ENCODE measurements at places on chromosomes 16 and 17. TPM values are rescaled to one million over a fixed set of nuclear protein-coding genes. Genes with fewer than 3 reads are reported as not detected.

The KDM6B gene
- 7.1 TPM for total RNA-seq

The ADAP2 gene
- total RNA-seq, result 15.0 TPM

The KRTAP2-3 gene
- total RNA-seq, result not detected

The CBX4 gene
- 26.3 TPM for total RNA-seq

The KRTAP4-5 gene
- total RNA-seq, result not detected

The TRPV3 gene
- not detected for total RNA-seq

The TELO2 gene
- total RNA-seq, result 29.3 TPM

The ZNF385C gene
- total RNA-seq, result 0.38 TPM

GRCh38 chr16:19104607-19105006, 9.2 kb upstream of the ITPRIPL2 start:
- H3K27me3 ChIP-seq, result no peaks in the 10 kb centered on the region
- H3K27ac ChIP-seq, result no peak overlapping the region
- no peak for DNase-seq
- H3K4me3 ChIP-seq, result no peak overlapping the region
- H3K36me3 ChIP-seq, result no peaks in the 10 kb centered on the region
- no peaks in the 10 kb centered on the region for H3K4me1 ChIP-seq

GRCh38 chr17:38825762-38826247, 684 bp upstream of the CWC25 start:
- H3K27ac ChIP-seq, result peak overlapping the region; percentile 99
- H3K4me3 ChIP-seq, result peak overlapping the region; percentile 82
- no peak for DNase-seq
- H3K4me1 ChIP-seq, result peaks cover 38% of the 10 kb centered on the region

- no peak overlapping the region for H3K27ac ChIP-seq
- no peak for DNase-seq
- peaks cover 6% of the 10 kb centered on the region for H3K4me1 ChIP-seq
- no peak overlapping the region for H3K4me3 ChIP-seq
- H3K27me3 ChIP-seq, result no peaks in the 10 kb centered on the region
These were observed 27.8 kb downstream of the PIPOX start for GRCh38 chr17:29070781-29071180.

- no peak overlapping the region for H3K27ac ChIP-seq
- no peaks in the 10 kb centered on the region for H3K4me1 ChIP-seq
- H3K4me3 ChIP-seq, result no peak overlapping the region
- H3K36me3 ChIP-seq, result no peaks in the 10 kb centered on the region
- DNase-seq, result no peak
- no peaks in the 10 kb centered on the region for H3K27me3 ChIP-seq
These were observed 19.9 kb downstream of the ZNF200 start for GRCh38 chr16:3214904-3215600.

- no peaks in the 10 kb centered on the region for H3K36me3 ChIP-seq
- DNase-seq, result no peak
- peaks cover 24% of the 10 kb centered on the region for H3K4me1 ChIP-seq
- H3K4me3 ChIP-seq, result peak overlapping the region; percentile 1
- H3K27ac ChIP-seq, result peak overlapping the region; percentile 81
These were observed 21.4 kb downstream of the EMP2 start for GRCh38 chr16:10558746-10559641.

GRCh38 chr16:11389631-11390565, 44.6 kb downstream of the RMI2 start:
- H3K4me1 ChIP-seq, result peaks cover 3% of the 10 kb centered on the region
- no peak for DNase-seq
- no peak overlapping the region for H3K27ac ChIP-seq
- H3K36me3 ChIP-seq, result no peaks in the 10 kb centered on the region
- no peak overlapping the region for H3K4me3 ChIP-seq
- no peaks in the 10 kb centered on the region for H3K27me3 ChIP-seq

- no peaks in the 10 kb centered on the region for H3K27me3 ChIP-seq
- no peak overlapping the region for H3K4me3 ChIP-seq
- DNase-seq, result no peak
- peaks cover 7% of the 10 kb centered on the region for H3K4me1 ChIP-seq
- H3K27ac ChIP-seq, result no peak overlapping the region
- peaks cover 67% of the 10 kb centered on the region for H3K36me3 ChIP-seq
These were observed 30.0 kb downstream of the GINS2 start for GRCh38 chr16:85658504-85659326.

DNA sequence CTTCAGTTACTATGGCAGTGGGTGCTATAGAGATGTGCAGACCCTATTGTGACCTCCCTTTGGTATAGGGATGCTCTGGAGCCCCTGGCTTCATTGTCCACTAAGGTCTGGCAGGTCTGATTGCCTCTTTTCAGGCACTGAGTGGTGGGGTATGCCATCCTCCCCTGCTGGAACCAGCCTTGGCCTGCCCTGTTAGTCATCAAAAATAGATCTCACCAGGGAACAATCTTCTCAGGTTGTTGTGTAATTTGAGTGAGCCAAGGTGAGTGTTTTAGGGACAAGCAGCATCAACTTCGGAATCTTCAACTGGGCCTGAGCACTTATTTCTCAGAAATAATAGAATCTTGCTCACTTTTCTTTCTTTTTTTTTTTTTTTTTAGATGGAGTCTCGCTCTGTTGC, 19.6 kb downstream of the HMOX2 start:
- peaks cover 68% of the 10 kb centered on the region for H3K4me1 ChIP-seq
- no peaks in the 10 kb centered on the region for H3K36me3 ChIP-seq
- H3K4me3 ChIP-seq, result no peak overlapping the region
- H3K27ac ChIP-seq, result peak overlapping the region; percentile 68
- no peaks in the 10 kb centered on the region for H3K27me3 ChIP-seq

DNA sequence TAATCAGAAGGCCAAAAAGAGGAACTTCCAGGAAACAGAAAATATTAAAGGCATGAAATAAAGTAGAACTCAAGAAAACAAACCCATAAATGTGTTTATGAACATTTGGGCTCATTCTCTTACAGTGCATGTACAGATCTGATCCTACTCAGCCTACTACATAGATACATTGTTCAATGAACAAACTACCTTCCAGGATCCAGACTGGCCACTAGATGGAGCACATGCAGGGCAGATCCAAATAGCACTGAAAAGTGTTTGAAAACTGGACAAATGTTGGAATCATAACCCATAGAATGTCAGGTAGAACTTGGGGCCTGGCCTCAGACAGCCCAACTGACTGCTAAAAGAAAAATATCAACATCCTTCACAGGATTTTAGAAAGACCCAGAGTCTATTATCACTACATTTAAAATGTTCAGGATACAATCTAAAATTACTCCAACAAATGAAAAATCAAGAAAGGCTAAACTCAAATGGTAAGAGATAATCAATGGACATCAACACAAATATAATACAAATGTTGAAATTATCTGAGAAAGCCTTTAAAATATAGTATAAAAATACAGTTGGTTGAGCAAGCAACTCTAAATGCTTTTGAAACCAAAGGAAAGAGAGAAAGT, 122.4 kb upstream of the NUDT7 start:
- no peak overlapping the region for H3K27ac ChIP-seq
- no peaks in the 10 kb centered on the region for H3K4me1 ChIP-seq
- H3K36me3 ChIP-seq, result no peaks in the 10 kb centered on the region
- DNase-seq, result no peak

DNA sequence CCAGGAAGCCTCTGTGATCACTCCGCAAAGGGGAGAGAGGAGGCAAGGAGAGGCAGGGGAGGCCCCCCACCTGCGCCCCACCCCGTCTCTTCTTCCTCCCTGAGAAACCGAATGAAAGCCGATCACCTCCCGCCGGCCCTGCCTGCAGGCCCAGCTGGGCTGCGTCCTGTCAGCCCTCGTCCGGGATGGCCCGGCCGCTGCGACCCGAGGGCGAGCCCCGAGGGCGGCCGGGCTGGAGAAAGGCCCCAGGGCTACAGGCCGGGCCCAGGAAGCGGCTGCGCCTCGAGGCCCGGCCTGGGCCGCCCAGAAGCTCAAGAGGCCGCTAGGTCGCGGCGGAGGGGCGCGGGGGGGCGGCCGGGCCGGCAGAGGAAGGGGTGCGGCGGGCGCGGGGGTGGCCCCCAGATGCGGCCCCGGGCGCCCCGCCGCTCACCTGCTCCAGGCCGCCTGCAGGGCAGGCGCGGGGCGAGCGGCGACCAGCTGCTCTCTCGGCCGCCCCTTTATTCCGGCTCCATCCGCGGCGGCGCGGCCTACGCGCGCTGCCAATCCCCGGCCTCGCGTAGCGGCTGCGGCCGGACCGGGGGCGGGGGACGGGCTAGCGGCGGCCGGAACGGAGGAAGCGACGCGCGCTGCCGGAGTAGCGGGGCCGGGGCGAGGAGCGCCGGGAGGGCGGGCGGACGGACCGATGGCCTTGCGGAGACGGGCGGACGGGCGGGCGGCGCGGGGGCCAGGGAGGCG, at the start of gene ZNF319:
TSS of gene ZNF319 (minus strand) at position 702 of the 735 bp plus-strand sequence. CDS start 2,407 bp downstream, outside the sequence.
- H3K27ac ChIP-seq, result peak within 1 kb of the TSS; percentile 90
- H3K4me3 ChIP-seq, result peak within 1 kb of the TSS; percentile 73
- peaks cover 52% of the 10 kb centered on the region for H3K4me1 ChIP-seq
- H3K27me3 ChIP-seq, result no peaks in the 10 kb centered on the region
- peaks cover 20% of the 10 kb centered on the region for H3K36me3 ChIP-seq

DNA sequence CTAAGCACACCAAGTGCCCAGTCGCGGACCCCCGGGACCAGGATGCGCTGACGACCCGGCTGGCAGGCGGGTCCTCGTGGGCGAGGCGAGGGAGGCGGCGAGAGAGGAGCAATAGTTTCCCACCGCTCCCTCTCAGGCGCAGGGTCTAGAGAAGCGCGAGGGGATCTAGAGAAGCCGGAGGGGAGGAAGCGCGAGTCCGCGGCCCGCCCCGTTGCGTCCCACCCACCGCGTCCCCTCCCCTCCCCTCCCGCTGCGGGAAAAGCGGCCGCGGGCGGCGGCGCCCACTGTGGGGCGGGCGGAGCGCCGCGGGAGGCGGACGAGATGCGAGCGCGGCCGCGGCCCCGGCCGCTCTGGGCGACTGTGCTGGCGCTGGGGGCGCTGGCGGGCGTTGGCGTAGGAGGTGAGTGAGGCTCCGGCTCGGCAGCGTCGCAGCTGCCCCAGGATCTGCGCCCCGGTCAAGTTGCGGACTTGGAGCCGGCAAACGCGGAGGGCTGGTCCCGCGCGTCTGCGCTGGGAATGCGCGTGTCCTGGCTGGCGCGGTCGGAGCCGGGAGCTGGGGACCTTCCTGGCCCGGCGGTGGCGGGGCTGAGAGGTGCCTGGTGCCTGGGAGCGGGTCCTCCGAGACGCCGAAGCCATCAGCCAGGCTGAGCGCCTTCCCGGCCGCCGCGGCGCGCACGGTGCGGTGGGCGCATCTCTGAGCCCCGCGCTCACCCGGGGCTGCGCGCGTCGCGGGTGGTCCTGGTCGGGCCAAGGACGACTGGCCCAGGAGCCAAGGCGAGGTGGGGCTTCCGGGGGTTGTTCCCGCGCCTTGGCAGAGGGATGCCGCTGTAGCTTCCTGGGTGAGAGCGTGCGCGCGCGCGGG, at the start of gene ITGB3:
TSS of gene ITGB3 (plus strand) at position 287 of the 862 bp plus-strand sequence. CDS start at position 322, 35 bp downstream.
- no peak for DNase-seq
- peaks cover 51% of the 10 kb centered on the region for H3K4me1 ChIP-seq
- no peaks in the 10 kb centered on the region for H3K36me3 ChIP-seq
- H3K27ac ChIP-seq, result peak within 1 kb of the TSS; percentile 72
- H3K4me3 ChIP-seq, result peak within 1 kb of the TSS; percentile 47
- H3K27me3 ChIP-seq, result peaks cover 66% of the 10 kb centered on the region

- H3K4me3 ChIP-seq, result no peak overlapping the region
- peaks cover 77% of the 10 kb centered on the region for H3K4me1 ChIP-seq
- peaks cover 67% of the 10 kb centered on the region for H3K27me3 ChIP-seq
- no peaks in the 10 kb centered on the region for H3K36me3 ChIP-seq
- no peak overlapping the region for H3K27ac ChIP-seq
- no peak for DNase-seq
These were observed 2.3 kb upstream of the CBX4 start for GRCh38 chr17:79841369-79842135.

DNA sequence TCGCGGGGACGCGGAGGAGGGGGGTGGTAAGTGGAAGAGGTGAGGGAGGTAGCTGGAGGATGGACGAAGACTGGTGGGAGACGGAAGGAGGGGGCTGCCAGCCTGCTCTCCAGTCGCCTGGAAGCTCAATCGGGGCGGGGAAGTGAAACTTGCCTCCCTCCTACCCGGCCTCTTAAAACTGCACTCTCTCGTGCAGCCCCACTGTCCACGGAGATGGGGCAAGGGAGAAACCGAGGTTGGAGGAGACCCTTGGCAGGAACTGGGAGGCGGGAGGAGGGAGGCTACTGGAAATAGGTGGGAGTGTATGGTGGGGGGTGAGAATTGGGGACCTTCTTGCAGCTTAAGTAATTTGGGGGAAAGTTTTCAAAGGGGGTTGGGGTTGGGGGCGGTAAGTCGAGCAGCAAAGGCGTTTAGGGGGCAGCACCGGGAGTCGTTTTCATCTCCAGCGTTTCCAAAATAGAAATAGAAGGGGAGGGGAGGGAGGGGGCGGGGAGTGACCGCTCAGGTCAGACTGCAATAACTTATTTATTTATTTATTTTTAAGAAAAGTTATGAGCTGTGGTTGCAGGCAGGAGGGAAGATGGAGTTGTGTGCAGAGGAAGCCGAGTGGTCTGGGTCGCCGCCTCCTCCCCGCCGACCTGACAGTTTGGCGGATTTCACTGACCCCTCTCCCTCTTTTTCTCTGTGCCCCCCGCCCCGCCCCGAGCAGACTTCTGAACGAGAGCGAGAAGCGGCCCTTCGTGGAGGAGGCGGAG, 1.4 kb downstream of the SOX9 start:
- no peak for DNase-seq
- peak overlapping the region; percentile 87 for H3K27ac ChIP-seq
- H3K27me3 ChIP-seq, result peaks cover 10% of the 10 kb centered on the region
- peak overlapping the region; percentile 60 for H3K4me3 ChIP-seq

GRCh38 chr16:66511602-66512271, 38.2 kb downstream of the TK2 start:
- no peak overlapping the region for H3K4me3 ChIP-seq
- H3K27me3 ChIP-seq, result no peaks in the 10 kb centered on the region
- H3K27ac ChIP-seq, result peak overlapping the region; percentile 74
- peaks cover 10% of the 10 kb centered on the region for H3K36me3 ChIP-seq
- peaks cover 100% of the 10 kb centered on the region for H3K4me1 ChIP-seq
- no peak for DNase-seq

GRCh38 chr17:61456688-61457225, 4.5 kb downstream of the TBX4 start:
- H3K27ac ChIP-seq, result no peak overlapping the region
- H3K4me1 ChIP-seq, result peaks cover 15% of the 10 kb centered on the region
- H3K36me3 ChIP-seq, result no peaks in the 10 kb centered on the region
- H3K27me3 ChIP-seq, result peaks cover 51% of the 10 kb centered on the region

GRCh38 chr17:56943505-56944125, 17.2 kb downstream of the COIL start:
- H3K27ac ChIP-seq, result no peak overlapping the region
- no peak for DNase-seq
- H3K4me1 ChIP-seq, result no peaks in the 10 kb centered on the region

DNA sequence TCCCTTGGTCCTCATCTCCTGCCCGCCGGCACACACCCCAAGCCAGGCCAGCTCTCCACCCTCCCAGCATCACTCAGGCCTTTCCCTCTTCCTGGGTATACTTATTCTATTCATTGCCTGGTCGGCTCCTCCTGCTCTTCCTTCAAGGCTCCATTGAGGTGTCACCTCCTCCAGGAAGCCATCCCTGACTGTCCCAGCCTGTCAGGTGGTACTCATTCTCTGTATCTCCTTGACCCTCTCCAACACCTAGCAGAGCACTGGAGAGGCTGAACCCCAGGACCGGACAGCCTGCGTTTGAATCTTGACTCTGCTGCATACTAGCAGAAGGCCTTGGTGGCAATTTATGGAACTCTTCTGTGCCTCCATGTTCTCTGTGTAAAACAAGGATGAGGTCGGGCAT, 428 bp upstream of the TNFRSF13B start:
- no peaks in the 10 kb centered on the region for H3K4me1 ChIP-seq
- H3K36me3 ChIP-seq, result no peaks in the 10 kb centered on the region
- H3K27me3 ChIP-seq, result no peaks in the 10 kb centered on the region

- DNase-seq, result no peak
- no peak overlapping the region for H3K4me3 ChIP-seq
- H3K27ac ChIP-seq, result no peak overlapping the region
These were observed 33.1 kb upstream of the CRISPLD2 start for GRCh38 chr16:84786605-84787262.

GRCh38 chr16:89873972-89874689, 739 bp downstream of the TCF25 start:
- H3K4me1 ChIP-seq, result peaks cover 14% of the 10 kb centered on the region
- H3K36me3 ChIP-seq, result peaks cover 7% of the 10 kb centered on the region
- H3K27me3 ChIP-seq, result no peaks in the 10 kb centered on the region
- peak overlapping the region; percentile 83 for H3K4me3 ChIP-seq
- peak overlapping the region; percentile 100 for H3K27ac ChIP-seq

Data from esophagus squamous epithelium (tissue), 5 donors.